Stimulated activated CD8-positive, alpha-beta memory T cell treated with anti-CD3 and anti-CD28 coated beads, Interleukin-7, amount 100 ng/mL, for 1 hour (primary cell): ENCODE measurements at places on chromosomes 6 and 20.

DNA sequence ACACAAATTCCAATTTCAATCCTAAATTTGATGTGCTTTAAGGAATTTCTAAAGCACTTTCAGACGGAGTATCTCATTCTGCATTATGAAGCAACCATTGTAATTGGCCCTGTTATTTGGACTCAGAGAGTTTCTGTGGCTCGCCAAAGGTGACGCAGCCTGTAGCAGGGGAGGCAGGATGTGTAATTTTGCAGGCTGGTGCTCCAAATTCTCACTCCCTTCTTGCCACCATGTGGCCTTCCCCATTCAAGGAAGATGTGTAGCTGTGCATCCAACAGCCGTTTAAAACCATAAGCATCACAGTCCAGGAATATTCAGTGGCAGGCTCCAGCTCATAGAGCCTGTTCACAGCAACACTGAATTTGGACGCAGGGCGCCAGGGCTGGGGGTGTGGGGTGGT lies 45.8 kb downstream of the AGPAT4 start:
- no peak for DNase-seq

- no peak for DNase-seq
Measured at GRCh38 chr20:45813006-45813340, 529 bp downstream of the UBE2C start.

DNA sequence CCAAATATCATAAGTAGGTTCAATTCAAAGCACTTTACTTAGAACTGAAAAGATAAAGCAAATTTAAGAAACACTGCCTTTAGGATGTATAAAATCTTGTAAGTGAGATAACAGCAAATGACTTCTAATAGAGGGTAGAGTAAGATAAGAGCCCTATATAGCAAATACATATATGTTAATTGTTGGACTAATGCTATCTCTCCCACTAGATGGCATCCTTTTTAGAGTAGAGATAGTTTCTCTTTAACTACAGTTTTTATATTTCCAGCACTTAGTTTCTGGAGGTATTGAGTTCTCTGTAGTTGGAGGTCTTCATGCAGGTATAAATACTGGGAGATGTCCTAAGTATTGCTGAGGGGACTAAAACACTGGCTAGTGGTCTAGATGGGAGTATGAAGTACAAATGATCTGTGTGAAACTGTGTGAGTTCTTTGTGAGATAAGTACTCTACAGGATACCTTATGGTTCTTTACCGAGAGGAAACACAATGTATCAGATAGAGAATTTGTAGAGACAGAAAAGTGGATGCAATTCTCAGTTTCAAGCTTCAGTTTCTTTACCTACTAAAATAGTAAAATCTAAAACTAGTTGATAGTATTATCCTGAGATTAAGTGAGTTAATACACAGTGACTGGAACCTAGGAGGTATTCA lies 399.3 kb downstream of the KHDRBS2 start:
- DNase-seq, result no peak

GRCh38 chr6:108633436-108633835 lies 72.7 kb downstream of the FOXO3 start:
- DNase-seq, result no peak

- no peak for DNase-seq
Measured at GRCh38 chr6:125117818-125118217, 35.8 kb upstream of the TPD52L1 start.

- DNase-seq, result no peak
Measured at GRCh38 chr6:33320315-33321181, 3.0 kb upstream of the ZBTB22 start.

GRCh38 chr6:1789092-1789491 lies 179.4 kb downstream of the FOXC1 start:
- DNase-seq, result no peak

DNA sequence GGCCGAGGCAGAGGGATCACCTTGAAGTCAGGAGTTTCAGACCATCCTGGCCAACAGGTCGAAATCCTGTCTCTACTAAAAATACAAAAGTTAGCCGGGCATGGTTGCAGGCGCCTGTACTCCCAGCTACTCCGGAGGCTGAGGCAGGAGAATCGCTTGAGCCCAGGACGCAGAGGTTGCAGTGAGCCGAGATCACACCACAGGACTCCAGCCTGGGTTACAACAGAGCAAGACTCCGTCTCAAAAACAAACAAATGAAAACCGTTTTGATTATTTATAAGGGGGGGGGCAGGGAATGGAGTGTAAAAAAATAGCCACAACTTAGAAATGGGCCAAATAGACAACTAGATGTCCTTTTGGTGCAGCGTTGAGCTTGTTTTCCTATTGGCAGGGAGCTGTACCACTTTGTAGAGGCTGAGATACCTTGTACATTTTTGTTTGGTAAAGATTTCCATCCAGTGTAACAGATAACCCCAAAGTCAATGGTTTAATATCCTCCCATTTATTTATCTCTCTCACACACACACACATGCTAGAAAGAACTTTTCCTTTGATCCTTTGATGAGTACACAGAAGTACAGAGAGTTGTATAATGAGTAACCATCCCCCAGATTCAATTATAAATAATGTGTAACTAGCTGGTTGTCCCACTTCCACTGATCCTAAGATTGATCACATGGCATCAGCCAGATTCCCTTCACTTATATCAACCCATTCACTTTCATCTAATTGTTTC lies 477.5 kb downstream of the PRKN start:
- no peak for DNase-seq

GRCh38 chr6:158972241-158973233 lies 27.5 kb downstream of the RSPH3 start:
- no peak for DNase-seq

- no peak for DNase-seq
Measured at GRCh38 chr6:150638765-150639164, 39.1 kb downstream of the PLEKHG1 start.

- DNase-seq, result no peak
Measured at GRCh38 chr20:62812181-62812906, 4.5 kb upstream of the COL9A3 start.

GRCh38 chr6:11160199-11160598 lies 48.7 kb upstream of the ERVFRD-1 start:
- no peak for DNase-seq

DNA sequence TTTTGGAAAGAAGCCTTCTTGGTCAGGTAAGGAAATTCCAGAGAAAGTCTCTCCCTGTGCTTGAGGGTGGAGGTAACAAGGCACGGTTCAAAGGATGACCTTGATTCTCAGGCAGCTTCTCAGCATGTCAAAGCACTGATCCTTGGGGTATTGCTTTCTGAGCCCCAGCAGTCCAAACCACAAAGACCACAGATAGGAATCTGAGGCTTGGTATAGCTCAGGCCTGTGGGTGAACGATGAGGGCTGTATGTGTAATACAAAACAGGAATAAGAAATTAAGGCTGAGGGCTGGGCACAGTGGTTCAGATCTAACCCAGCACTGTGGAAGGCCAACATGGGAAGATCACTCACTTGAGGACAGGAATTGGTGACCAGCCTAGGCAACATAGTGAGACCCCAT lies 70.2 kb upstream of the SLC22A1 start:
- no peak for DNase-seq

DNA sequence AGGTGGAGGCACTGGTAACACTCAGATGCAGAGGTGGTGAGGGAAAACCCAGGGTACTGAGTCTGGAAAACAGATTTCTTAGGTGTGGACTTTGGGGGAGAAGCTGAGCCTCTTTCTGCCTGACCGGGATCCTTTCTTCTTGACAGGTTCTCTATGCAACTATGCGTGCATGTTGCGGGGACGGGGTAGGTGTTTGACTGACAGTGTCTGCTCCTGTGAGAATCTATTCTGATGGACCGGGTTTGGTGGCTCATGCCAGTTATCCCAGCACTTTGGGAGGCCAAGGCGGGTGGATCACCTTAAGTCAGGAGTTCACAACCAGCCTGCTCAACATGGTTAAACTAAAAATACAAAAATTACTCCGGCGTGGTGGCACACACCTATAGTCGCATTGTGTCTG lies 27.9 kb upstream of the ID1 start:
- DNase-seq, result no peak

- no peak for DNase-seq
Measured at GRCh38 chr6:40906759-40907158, 132.3 kb downstream of the UNC5CL start.

DNA sequence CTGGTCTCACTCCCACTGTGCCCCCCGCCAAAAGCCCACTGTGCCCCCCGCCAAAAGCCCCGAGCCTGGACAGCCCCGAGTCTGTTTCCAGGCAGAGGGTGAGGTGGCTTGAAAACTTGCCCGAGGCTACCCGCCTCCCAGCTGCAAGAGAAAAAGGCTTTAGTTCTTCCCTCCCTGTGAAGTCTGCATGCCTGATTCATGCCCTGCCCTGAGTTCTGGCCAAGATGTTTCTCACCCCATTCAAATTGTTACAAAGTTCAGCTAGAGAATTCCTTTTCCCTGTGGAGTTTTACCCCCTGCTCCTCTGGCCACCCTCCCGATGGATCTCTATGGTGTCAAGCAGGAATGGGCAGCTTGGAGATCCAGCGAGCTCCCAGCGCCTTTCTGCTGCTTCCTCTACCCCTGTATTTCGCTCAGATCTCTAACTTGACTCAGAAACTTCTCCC lies 298.8 kb upstream of the MAP3K7 start:
- no peak for DNase-seq

- no peak for DNase-seq
Measured at GRCh38 chr6:148021699-148022098, 320.9 kb upstream of the SASH1 start.

- DNase-seq, result no peak
Measured at GRCh38 chr20:44031001-44031574, 116.4 kb downstream of the TOX2 start.

DNA sequence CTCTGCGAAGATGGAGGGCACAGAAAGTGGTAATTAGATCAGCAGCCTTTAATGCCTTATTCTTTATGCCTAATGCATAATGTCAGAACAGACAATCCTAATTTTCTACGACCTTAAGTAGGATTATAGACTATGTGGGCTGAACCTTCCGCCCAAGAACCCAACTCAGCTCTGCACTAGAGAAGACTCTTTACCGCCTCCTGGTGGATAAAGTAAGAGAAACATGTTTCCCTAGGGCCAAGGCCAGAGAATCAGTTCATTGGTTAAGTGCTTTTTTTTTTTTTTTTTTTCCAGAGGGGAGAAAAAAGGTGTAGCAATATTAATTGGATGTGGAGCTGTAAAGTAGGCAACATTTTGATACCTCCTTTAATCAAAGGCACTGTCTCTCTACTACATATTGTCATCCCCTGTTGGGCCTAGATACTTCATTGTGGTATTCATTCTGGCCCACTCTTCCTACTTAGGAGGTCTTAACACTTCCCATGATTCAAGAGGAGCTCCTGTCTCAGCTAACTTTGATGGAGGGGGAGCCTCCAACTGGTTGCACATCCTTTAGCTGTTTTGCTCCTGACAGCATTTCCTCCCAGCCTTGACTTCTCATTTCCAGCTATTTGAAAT lies 124.9 kb upstream of the NRN1 start:
- no peak for DNase-seq

DNA sequence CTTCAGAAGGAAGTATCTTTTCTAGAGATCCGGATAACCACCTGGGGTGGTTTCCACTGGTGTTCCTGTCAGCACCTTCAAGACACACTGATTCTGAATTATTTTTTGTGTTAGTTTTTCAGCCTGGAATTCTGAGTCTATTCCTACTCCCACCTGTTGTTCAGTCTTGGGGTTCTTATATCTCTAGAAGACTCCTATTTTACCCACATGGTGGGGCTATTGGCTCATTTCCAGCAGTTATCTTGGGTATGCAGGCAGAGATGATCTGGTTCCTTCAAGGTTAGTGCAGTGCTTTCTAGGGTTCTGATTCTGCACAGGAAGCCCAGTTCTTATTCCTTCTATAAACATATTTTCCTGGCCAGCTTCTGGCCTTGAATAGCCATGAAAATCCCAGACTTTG lies 175.6 kb upstream of the PDE7B start:
- DNase-seq, result peak; percentile 1

- no peak for DNase-seq
Measured at GRCh38 chr6:87164506-87164905, 9.1 kb downstream of the ZNF292 start.

GRCh38 chr6:38957426-38957825 lies 91.2 kb upstream of the GLP1R start:
- no peak for DNase-seq

DNA sequence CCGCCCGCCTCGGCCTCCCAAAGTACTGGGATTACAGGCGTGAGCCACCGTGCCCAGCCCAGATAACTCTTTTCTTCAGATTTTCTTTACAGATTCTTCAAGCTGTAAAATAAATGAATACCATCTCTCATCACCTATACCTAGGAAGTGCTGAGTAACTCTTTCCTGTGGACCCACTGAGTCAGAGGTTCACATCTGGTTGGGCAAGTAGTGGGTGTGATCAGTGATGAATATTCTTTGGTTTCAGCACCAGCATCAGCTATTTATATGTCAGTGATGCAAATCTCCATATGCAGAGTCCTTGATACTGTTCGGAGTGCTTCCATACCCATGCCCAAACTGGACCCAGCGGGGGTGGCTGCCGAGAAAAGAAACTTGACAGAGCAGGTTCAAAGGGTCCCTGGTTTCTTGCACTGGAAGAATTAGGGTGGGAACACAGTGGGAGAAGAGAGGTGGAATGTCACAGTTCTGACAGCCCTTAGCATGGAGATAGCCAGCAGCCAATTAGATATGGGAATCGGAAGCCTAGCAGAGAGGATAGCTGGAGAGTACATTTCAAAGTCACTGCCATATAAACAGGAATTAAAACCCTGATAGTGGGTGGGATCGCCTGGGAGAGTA lies 64.9 kb upstream of the DDR1 start:
- DNase-seq, result no peak

GRCh38 chr6:71531841-71532240 lies 243.2 kb downstream of the OGFRL1 start:
- DNase-seq, result no peak

GRCh38 chr20:50320901-50321796 lies 130.5 kb downstream of the CEBPB start:
- DNase-seq, result no peak

- DNase-seq, result no peak
Measured at GRCh38 chr20:2817891-2818595, 1.9 kb downstream of the TMEM239 start.

DNA sequence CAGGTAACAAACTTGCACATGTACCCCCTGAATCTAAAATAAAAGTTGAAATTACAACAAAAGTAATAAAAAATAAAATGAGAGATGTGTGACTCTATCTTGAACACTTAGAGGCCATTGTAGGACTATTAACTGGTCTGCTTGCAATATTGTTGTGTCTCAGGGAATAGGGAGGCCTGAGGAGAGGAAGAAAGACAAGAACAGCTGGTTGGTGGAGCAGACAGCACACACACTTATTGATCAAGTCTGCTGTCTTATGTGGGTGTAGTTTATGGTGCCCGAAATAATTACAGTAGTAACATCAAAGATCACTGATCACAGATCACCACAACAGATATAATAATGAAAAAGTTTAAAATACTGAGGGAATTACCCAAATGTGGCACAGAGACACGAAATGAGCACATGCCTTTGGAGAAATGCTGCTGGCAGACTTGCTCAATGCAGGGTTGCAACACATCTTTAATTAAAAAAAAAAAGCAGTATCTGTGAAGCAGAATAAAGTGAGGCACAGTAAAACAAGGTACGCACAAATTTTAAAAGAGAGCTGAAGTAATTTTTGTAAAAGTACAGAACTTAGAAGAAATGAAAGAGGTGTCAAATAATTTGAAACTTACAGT lies 110.1 kb upstream of the HDAC2 start:
- no peak for DNase-seq

- DNase-seq, result no peak
Measured at GRCh38 chr20:20799716-20800312, 87.4 kb upstream of the RALGAPA2 start.

GRCh38 chr6:163672710-163673109 lies 258.2 kb downstream of the QKI start:
- no peak for DNase-seq
